NCI-H1436 treated with DMSO at 0.1 percent for 48 hours (cell line): ENCODE measurements at places on chromosomes 5 and 9.

GRCh38 chr5:144972317-144972716 lies 801.6 kb downstream of the KCTD16 start:
- no peak for DNase-seq

DNA sequence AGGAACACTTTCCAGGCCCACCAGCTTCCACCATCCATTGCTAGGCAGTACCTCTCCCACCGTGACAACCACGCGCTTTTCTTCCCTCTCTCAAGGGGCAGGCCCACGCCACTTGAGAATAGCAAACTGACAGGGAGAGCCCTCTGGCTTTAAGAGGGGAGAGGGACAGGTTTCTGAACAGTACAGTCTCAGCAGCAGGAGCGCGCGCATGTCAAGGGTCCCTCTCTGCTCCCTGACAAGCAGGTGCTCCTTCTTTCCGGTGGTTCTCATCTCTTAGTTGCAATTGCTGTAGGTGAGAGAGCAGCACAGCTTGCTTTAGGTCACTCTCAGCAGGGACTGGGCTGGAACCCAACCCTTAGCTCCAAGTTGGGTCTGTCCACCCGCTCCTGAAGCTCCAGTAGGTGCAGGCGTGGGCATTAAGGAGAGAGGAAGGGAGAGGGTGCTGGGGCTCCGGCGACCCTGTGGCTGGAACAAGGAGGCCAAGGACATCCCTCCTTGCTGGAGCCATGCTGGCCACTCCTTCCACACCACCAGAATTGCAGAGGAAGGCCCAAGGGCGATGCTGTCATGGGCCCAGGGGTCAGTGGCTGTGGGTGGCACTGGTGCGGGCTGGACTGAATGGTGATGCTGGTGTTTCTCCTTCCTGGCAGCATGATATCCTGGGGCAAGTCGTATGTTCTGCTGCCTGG lies 9.0 kb upstream of the PHF2 start:
- no peak for DNase-seq

- no peak for DNase-seq
Measured at GRCh38 chr5:57779383-57780223, 297.0 kb upstream of the ACTBL2 start.

- no peak for DNase-seq
Measured at GRCh38 chr9:131799177-131799823, 59.4 kb upstream of the RAPGEF1 start.

- no peak for DNase-seq
Measured at GRCh38 chr5:139844472-139845145, 49.0 kb downstream of the PSD2 start.

DNA sequence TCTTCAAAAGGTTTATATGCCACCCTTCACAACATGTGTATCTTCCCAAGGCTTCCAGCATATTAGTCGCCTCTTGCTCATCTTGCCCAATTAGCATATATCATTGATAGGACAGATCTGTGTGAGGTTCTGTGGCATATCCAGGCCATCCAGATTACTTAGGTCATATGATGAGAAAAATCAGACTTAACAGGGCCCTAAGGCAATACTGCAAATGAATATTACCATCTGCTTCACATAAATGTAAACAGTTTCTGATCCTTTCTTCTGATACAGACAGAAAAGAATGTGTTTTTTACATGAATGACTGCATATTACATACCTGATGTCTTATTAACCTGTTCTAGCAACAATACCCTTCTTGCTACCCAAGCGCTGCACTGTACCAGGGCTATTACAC lies 41.3 kb upstream of the GHR start:
- no peak for DNase-seq

- no peak for DNase-seq
Measured at GRCh38 chr9:36470643-36471290, 70.7 kb upstream of the RNF38 start.

GRCh38 chr5:148353634-148354033 lies 18.3 kb downstream of the SPINK9 start:
- DNase-seq = no peak

DNA sequence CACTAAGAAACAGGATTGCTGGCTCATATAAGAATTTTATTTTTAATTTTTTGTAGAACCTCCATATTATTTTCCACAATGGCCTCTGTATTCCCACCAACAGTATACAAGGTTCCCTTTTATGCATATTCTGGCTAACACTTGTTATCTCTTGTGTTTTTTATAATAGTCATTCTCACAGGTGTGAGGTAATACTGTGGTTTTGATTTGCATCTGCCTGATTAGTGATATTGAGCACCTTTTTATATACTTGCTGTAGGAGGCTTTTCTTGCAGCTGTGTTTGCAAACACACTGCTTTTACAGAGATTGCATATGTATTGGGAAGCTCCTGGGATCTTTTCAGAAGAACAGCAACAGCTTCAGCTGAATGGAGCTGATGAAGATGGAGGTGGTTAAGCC lies 164.8 kb downstream of the DEPDC1B start:
- no peak for DNase-seq

DNA sequence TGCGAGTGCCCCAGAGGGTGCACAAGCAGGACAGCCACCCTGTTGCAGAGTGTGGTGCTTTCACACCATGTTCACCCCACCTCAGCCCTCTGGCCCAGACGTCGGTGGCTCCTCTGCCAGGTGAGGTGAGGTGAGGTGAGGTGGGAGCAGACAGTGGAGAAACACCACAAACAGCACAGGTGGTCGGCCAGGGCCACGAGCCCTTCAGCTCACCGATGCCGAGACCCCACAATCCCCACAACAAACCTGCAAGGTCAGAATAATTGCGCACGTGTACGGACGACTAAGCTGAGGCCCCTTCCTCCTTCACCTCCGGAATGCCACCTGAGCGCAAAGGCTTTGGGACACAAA lies 10.5 kb downstream of the BRD3 start:
- DNase-seq = no peak

GRCh38 chr5:150464554-150465012 lies 15.0 kb upstream of the RPS14 start:
- no peak for DNase-seq

DNA sequence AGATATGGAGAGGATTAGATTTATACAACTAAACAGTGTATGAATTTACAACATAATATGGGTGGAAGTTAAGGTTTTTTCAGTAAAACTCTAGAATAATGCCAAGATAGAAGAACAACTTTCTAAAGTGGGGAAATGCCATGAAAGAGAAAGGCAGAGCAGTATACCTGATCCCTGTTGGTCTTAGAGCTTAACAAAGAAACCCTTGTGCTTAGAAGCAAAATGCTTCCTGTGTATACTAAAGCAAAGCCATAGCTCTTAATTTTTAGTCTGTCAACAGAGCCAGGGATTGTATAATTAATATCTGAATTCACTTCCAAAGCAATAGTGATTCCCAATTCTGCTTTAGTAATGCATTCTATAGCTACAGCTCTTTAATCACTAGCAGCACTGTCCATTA lies 14.4 kb downstream of the C9orf85 start:
- no peak for DNase-seq

GRCh38 chr5:160023908-160024630 lies 15.1 kb downstream of the TTC1 start:
- DNase-seq = no peak

- peak; percentile 76 for DNase-seq
Measured at GRCh38 chr5:143721925-143722324, 90.0 kb upstream of the HMHB1 start.

DNA sequence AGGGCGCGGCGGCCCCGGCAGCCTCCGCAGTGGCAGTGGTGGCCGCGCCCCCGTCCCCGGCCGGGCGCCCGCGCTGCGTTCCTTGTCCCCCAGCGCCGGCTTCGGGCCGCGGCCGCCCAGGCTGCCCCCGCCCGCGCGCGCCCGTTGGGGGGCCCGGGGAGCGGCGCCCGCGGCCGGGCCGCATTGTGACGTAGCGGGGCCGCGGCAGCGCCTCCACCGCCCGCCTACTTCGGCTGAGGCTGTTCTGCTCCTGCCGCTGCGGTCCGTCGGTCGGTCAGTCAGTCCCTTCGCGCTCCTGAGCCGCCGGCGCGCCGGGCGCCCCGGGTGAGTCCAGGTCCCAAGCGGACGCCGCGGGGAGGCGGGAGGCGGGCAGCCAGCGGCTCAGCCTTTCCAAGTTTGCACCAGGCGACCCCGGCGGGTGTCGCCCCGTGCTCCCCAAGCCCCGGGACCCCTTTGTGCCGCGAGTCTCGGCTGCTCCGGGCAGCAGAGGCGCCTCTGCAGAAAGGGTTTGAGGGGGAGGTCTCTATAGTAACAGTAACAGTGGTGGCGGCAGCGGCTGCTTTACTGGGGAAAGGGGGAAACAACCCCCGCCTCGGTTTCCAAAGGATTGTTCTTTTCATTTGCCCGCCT lies at the start of gene SNCAIP:
Gene SNCAIP, plus strand, starts transcription at position 277 of the 630 bp plus-strand sequence. CDS start 78,898 bp downstream, outside the sequence.
- DNase-seq = no peak

DNA sequence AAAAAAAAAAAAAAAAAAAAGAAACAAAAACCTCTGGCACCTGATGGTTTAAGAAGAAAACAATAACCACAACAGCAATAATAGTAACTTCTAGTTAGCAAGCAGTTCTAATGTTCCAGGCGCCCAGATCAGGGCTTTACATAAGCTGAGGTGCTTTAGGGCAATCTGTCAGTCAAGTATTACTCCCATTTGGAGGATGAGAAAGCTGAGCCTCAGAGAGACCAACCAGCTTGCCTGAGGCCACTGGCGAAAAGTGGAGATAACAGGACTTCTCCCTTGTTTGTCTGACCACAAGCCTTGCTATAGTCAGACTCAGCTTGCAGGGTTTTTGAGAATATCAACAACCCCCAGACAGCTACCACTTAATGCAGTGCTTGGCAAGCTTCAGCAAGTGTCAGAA lies 83.5 kb upstream of the BOD1 start:
- no peak for DNase-seq

DNA sequence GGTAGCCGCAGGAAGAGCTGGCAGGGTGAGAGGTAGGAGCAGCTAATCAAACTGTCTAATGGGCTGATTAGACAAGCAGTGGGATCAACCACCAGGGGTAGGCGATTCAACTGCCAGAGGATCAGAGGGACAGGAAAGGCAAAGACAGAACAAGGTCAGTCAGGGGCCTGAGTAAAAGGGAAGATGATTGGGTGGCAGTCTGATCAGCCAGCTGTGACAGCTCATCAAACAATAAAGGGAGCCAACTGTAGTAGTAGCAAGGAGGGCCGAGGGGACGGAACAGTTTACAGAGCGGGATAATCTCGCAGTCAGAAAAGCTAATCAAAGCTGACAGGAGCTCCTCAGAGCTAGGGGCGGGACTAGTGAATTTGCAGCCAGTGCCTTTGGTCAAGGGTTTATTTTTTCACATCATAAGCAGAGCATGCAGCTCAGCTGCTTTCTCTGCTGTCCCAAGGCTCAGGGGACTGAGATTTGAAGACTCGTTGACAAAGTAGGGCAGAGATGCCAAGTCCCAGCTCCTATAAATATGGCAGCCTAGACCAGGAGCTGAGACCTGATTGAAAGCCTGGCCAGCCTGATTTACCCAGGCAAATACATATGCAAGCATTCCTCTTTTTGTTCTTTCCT lies 418.2 kb downstream of the GABRG2 start:
- DNase-seq = no peak

DNA sequence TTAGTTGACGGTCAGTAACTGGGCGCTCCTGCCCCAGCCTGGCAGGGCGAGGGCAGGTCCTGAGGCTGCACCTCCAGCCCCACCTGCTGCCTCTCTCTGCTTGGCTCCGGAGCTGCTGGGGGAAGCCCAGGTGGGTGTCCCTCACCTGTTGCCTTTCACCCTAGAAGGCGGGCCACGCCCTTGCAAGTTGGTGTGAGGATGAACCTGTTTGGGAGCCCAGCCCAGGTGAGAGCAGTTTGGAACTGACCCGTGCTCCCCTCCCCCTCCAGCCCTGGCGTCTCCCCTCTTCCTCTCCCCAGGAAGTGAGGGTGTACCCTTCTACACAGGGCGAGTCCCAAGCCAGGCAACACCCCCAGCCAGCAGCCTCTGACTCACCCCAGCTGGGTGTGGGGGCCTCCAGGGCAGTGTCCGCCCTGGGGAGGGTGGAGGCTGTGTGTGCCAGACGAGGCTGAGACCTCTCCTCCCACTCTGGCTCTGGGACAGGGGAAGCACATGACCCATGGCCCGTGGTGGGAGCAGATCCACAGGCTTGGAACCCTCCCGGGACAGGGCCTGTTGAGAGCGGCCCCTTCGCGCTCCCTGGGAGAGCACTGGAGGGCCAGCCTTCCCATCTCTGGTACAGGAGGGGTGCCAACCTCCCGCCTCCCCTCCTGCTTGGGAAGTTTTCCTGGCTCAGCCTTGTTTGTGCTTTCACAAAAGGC lies 10.4 kb downstream of the LRRC8A start:
- DNase-seq = no peak

- no peak for DNase-seq
Measured at GRCh38 chr5:171269717-171270116, 39.3 kb upstream of the TLX3 start.

DNA sequence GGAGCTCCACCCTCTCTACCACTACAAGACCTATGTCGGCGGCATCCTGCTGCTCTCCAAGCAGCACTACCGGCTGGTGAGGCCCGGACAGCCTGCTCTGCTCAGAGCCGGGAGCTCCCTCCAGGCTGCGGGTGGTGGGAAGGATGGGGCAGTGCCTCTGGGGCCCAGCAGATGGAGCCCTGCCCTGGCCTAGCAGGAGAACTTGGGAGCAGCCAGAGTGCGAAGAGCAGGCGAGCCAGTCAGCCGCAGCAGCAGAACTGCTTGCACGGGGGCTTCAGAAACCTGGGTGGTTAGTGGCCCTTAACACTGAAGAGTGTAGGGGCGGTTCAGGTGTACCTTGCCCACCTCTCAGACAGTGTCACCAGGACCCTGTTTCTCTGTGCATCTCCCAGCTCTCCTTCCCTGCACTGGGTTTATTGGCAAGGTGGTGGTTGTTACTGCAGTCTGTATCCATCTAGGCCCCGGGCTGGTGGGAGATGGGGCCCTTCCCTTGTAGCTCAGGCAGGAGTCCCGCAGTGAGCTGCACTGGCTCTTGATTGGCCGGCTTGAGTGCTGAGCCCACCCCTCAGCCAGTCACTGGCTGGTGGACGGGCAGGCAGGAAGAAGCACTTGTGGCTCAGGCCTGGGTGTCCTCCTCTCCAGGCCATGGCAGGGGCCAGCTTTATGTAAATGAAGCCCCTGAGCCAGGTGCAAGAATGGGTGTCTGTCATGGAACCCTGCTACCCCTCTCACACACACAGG lies 7.7 kb downstream of the B4GALT7 start:
- no peak for DNase-seq

DNA sequence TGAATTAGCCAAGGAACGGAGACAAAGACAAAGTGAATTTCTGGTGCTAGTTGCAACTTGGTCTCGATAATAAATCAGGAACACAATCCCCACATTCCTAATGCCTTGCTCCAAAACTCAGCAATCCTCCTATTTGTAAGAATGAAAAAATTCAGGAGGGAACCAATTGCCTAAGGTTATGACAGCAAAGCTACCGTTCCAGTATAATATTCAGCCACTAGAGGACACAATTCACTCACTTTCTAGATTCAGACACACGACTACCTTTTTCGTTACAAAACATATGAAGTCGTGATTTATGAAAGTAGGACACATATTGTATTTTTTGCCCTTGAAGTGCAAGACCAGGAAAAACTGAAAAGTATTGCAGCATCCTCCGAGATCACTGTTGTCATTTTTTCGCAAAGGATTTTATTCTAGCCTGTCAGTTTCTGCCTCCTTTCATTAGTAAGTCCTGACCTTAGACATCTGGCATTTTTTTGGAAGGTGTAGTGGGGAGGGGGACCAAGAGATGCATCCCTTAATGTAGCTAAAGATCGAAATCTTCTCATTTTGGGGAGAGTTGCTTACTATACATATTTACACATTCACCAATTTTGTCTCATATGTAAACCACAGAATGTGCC lies 133.1 kb downstream of the DOCK8 start:
- DNase-seq = no peak
